ENCODE measurements at places on chromosomes 16 and 17.
A peak's percentile ranks its signal among the peaks of the same experiment; 100 is the strongest.

- DNase-seq = peak; percentile 84
Observed at GRCh38 chr16:30185683-30186421, 2.5 kb downstream of the CORO1A start.

GRCh38 chr16:2482708-2483534 lies 8.0 kb downstream of the TBC1D24 start:
- no peak for DNase-seq

- no peak for DNase-seq
Observed at GRCh38 chr17:50561746-50562141, 1.2 kb downstream of the CACNA1G start.

DNA sequence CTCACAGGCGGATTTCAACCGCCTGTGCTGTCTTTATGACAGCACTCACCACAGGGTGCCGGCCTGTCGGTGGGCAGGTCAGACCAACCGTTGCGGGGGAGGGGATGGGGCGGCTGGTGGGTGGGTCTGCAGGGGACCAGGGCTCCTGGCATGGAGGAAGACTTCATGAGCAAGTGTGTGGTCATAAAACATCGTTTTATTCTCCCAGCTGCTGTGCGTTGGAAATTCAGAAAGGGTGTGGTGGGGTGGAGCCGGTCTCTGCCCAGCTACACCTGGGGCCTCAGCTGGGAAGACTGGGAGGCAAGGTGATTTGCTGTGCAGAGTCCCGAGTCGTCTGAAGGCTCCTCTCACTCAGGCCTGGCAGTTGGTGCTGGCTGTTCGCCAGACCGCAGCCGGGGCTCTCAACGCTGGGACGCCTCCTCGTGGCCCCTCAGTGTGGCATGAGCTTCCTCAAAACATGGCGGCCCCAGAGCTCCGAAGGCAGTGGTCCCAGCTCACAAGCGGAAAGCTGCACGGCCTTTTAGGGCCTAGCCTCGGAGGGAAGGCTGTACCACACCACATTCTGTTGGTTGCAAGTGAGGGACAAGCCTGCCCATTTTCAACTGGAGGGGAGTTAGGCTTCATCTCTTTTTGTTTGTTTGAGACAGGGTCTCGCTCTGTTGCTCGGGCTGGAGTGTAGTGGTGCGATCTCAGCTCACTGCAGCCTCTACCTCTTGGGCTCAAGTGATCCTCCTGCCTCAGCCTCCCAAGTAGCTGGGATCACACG lies 45.8 kb upstream of the GSE1 start:
- DNase-seq = peak; percentile 4

DNA sequence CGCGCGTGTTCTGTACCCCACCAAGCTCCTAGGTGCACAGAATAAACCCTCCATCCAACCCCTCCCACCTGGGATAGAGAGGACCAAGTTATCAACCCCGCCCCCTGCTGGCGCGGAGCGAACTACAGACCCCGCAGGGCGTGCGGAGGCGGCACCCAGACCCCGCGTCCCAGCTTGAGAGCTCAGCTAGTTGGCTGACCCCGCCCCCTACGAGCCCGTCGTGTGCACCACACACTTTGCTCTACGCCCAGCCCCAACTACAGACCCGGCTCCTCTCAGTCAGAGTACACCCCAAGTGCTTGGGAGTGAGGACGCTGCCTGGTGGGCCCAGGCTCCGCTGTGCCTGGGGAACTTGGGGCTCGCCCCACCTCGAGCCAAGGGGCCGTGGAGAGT lies 1.5 kb downstream of the GRIN2A start:
- no peak for DNase-seq

GRCh38 chr16:20327444-20328041 lies at the start of gene GP2:
GP2 (minus strand) TSS chr16:20327513; CDS start chr16:20326431, 1,082 bp downstream.
- DNase-seq = no peak

DNA sequence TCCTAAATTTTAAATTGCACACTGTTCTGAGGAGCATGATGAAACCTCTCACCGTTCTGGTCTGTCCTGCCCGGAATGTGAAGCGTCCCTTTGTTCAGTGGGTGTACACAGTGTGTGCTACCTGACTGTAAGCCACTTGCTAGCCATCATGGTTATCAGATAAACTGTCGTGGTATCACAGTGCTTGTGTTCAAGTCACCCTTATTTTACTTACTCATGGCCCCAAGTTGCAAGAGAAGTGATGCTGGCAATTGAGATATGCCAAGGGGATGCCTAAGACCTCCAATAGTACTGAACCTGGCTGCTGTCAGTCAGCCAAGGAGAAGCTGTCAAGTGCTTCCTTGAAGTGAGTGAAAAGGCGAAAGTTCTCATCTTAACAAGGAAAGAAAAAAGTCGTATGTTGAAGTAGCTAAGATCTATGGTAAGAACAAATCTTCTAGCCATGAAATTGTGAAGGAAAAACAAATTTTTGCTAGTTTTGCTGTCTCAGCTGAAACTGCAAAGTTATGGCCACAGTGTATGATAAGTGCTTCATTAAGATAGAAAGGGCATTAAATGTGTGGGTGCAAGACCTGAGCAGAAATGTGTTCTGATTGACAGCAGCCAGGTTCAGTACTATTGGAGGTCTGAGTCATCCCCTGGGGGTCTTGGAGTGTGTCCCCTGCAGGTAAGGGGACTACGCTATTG lies 5.8 kb downstream of the PIK3R6 start:
- no peak for DNase-seq

DNA sequence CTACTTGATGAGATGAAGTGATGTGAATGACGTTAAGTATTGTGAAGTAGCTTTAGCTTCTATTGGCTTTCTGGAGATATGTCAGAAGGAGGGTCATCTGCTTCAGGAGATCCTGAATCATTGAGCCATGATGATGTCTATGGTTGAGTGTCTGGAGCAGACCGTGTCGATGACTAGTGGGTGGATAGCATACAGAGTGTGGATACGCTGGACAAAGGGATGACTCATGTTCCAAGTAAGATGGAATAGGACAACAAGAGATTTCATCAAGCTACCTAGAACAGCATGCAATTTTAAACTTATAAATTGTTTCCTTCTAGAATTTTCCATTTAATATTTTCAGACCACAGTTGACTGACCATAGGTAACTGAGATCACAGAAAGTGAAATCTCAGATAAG lies 116.1 kb upstream of the RBBP6 start:
- DNase-seq = no peak

DNA sequence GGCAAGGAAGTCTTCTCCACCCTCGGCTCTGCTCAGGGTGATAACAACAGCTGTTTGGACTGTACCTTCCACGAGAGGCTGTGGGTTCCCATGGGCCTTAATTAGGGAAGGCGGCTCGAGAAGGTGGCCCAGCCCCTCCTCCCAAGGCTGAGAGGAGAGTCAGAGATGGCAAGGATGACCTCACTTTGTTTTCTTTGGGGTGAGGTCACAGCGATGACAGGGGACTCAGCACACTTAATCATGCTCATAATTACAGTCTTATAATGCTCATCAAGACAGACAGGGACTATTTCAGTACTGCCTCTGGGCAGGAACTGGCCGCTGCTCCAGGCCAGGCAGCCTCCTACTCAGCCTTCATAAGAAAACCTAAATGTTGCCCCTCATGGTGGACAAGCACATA lies 19.7 kb downstream of the WFDC1 start:
- DNase-seq = no peak

DNA sequence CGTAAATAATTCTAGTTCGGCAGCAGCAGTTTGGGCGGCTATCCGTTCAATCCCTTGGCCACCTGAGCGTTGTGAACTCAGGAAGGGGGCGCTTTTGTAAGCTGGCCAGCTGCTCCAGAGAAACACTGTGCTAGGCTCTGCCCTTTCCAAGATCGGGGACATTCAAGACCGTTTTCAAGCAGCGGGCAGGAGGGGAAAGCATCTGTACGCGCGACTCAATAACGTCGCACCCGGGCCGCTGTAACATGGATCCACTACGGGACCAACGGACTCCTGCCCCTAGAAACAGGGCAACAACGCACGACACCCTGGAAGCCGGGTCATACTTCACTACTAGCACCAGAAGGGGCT lies 463 bp downstream of the TOP2A start:
- DNase-seq = no peak

DNA sequence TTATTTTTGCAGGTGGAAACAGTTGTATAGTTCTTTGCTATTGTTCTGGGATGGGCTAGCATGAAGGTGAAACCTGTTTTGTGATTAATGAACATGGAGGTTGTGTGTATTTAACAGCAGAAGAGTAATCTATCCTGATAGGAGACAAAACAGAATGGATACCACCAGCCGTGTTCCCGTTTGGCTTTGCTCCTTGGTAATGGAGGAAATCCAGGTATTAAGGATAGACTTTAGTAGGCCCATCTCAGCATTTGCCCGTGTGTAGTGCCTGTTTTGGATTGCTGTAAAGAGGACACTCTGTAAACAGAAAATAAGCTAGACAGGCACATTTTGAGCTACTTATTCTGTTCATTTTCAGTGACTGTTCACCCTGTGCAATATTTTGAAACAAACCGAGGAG lies 215.1 kb downstream of the RBFOX1 start:
- DNase-seq = no peak

- no peak for DNase-seq
Observed at GRCh38 chr17:80750263-80750662, 205.6 kb downstream of the RPTOR start.

GRCh38 chr16:66976746-66977145 lies 11.6 kb upstream of the CES4A start:
- no peak for DNase-seq

DNA sequence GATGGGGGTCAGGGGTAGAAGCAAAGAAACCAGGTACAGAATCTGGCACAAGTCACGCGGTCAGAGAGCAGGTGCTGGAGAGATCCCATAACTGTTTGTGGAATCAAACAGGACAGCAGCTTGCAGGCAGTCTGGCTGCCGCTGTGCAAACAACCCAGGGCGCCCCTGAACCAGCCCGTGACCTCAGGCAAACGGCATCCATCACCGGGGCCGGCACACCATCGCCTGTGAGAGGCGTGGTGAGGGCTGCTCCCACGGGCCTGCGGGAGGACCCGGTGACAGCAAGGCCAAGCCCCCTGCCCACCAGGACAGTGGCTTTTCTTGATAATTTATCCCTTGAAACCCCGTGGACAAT lies 47.9 kb downstream of the CBFA2T3 start:
- no peak for DNase-seq

DNA sequence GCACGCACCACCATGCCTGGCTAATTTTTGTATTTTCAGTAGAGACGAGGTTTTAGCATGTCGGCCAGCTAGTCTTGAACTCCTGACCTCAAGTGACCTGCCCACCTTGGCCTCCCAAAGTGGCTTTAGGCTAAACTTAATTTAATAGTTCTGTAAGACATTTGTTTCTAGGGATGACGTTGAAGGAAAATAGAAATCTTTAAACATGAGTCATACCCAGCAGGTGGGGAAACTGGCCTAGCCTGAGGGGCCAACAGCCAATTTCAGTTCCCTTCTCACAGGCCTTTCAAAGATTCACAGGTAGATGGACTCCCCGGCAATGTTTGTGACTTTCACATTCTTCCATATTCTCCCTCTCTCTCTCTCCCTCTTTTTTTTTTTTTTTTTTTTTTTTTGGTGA lies 18.1 kb upstream of the ITPRIPL2 start:
- DNase-seq = no peak

- DNase-seq = no peak
Observed at GRCh38 chr17:75697651-75698291, 23.5 kb upstream of the ITGB4 start.

- DNase-seq = no peak
Observed at GRCh38 chr16:85396879-85397871, 215.9 kb upstream of the GSE1 start.

GRCh38 chr17:76428511-76428910 lies 24.4 kb downstream of the UBE2O start:
- no peak for DNase-seq

DNA sequence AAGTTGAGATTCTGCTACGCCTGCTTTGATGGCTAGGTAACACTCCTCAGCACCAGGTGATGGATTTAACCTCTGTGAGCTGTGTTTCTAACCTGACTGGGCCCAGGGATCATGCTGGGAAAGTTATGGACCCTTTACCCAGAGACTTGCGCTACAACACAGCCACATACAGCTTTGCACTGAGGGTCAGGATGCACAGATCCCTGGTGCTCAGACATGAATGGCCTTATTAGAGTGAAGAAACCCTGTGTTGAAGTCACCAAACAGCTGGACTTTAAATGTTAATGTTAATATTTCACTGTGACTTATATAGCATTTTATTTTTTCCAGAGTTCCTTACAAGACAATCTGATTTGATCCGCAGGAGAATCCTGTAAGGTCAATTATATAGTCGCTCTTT lies 114.3 kb downstream of the MSI2 start:
- no peak for DNase-seq

GRCh38 chr17:50467114-50467854 lies 1.4 kb downstream of the CHAD start:
- no peak for DNase-seq

DNA sequence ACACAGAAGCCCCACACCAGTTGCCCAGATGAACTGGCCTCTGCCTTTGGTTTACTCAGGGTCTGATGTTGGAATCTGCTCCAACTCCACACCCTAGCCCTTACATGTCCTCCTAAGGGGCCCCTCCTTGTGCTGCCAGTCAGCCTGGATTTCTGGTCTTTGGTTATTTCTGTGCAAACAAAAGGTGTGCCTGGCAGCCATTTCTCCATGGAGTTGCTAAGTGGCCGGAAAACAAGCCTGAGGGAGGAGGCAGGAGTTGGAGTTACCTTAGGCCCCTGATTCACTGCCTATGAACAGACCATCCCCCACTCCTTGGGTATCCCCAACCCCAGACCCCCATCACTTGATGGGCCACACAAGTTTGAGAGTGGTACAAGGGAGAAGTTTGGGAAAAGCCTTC lies 4.4 kb upstream of the ALKBH5 start:
- no peak for DNase-seq

DNA sequence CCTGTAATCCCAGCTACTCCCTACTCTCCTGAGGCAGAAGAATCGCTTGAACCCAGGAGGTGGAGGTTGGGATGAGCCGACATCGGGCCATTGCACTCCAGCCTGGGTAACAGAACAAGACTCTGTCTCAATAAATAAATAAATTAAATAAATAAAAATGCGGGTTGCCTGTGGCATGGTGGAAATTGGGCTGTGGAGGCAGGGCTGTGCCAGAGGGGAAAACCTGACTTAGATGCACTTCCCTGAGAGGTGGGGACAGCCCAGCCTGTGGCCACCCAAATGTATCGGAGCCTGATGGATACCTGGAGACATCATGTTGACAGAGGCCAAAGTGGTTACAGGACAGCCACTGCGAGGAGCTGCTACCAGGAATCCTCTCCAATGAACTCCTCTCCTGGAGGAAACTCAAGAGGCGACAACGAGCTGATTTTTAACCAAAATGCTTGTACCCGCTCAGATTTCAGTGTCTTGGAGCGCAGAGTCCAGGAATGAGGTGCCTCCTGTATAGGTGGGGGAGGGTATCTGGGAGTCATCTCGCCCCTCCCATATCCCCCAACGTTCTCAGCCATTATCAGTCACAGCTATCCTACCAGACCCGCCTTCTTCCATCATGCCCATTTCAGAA lies 32.3 kb downstream of the DDX19A start:
- DNase-seq = no peak
